ENCODE measurements at places on chromosomes 7 and 10.

- no peak for DNase-seq
Measured at GRCh38 chr10:8269976-8270375, 215.5 kb downstream of the GATA3 start.

DNA sequence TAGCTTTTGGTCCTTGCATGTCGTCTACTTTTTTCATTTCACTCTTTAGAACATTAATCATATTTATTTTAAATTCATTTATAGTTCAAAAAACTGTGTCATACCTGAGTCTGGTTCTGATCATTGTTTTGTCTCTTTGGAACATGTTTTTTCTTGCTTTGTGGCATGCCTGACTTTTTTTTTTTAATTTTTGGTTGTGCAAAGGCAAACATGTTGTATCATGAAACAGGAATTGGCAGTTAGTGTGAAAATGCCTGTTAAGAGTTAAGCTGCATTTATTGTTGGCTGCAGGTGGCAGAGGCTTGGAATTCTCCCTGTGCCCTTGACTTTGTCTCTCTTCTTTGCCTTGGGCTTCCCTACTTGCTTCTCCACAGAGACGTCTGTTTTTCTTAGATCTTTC is 525.0 kb upstream of the ADARB2 start:
- no peak for DNase-seq

DNA sequence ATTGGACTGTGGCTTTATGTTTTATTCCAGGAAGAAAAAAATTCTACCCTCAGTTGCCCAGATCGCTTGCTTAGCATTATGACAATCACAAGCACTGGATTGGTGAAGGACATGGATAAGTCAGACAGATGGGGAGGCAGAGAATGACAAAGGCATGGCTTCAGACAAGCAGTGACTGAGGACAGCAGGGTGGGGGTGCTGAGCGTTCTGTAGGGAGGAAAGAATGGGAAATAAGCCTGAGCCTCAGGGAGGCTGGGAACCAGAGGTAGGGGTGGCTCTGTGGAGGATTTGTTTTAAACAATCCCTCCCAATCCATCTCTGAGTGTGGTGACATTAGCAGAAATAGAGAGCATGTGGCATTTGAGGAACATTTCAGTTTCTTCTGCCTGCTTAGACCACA is 896.9 kb downstream of the CCSER2 start:
- no peak for DNase-seq

DNA sequence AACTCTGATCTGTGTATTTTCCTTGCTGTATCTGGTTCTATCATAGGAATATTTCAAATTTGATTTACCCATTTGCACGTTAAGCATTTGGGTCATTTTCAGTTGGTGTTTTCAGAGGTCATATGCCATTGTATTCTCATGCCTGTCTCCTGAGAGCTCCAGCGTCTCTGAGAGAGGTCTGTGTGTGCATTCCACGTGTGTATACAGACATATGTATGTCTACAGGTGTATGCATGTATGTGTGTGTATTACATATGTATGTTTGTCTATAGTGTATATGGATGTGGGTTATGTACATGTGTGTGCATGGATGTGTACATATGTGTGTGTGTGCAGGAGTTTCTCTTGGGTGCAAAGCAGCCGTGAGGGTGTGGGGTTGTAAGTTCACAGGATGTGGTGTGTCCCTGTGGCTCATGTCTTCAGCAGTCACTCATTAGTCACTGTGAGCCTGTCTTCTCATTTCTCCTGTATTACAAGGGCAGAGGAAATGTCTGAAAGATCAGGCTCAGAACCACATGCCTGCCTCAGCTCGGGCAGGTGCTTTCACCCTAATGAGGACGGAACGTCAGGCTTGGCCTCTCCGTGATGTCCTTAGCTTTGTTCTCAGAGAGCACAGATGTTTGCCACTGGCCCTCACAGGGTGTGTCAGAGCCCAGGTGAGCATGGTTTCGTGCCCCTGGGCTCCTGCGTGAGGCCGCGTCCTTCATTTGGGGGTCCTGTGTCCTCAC is 101.6 kb downstream of the NKX6-2 start:
- peak; percentile 51 for DNase-seq

DNA sequence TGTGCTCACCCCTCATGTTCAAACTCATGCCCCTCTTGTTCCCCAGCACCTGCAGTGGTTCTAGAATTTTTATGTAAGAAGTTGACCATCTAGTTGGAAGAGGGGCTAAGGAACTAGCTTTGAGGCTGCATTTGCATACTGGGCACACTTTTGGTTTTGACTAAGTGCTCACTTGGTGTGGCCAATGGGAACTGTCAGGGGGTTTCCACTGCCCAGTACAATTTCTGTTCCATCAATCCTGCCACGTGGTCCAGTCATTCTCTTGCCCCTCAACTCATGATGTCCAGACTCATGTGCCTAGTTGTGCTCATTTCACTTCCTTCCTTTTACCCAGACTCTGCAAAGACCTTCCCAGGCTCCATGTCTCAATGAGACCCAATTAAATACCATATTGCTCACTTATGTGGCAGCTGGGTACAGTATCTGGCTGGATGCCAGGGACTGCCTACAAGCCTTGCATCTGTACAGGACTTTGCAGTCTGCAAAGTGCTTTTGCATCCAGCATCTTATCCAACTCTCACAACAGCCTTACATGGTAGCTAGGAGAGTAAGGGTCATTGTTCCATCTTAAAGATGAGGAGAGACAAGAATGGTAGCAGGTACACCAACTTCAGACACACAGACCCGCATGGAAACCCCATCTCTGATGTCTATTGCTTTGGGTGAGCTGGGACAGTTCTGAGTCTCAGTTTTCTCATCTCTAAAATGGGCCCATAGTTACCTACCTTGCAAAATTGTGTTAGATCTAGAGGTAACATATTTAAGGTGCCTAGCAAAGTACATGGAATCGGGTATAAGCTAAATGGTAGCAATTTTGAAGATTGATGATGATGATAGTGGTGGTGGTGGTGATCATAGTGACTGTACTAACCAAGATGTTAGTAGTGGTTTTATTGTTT is 30.1 kb upstream of the KCNMA1 start:
- no peak for DNase-seq

GRCh38 chr10:52864201-52865106 is 91.9 kb upstream of the MBL2 start:
- DNase-seq, result no peak

DNA sequence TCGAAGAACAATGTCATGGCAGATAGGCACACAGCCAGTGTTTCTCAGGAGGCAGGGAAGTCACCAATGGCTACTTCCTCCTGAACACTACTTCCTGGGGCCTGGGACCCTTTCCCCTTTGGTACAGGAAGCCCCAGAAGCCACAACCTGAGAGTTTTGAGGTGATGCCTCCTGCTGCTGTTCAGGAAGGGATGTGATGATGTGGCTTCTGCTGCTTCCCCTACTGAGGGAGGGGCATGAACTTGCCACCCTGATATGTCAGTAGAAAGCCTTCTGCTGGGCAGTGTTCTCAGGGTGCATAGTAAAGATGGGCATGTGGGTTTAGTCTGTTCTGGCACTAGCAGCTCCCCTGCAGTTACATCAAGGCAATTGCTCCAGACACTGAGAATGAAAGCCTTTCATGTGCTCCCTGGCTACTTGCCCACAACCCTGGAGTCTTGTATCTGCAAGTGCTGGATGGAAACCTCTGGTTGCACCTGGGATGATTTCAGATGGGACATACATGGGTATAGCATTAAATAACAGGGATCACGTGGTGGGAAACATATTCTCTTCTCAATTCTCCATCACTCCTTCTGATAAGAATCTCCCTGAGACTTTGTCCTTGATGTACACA is 69.3 kb downstream of the ADRA2A start:
- DNase-seq, result no peak

Data from stimulated activated CD8-positive, alpha-beta memory T cell treated with anti-CD3 and anti-CD28 coated beads, Interleukin-4, amount 100 ng/mL, for 48 hours (primary cell).